ENCODE measurements at places on chromosomes 6 and 20.
A peak's percentile ranks its signal among the peaks of the same experiment; 100 is the strongest.

- no peak for DNase-seq
Measured at GRCh38 chr6:45732731-45733130, 282.9 kb downstream of the CLIC5 start.

DNA sequence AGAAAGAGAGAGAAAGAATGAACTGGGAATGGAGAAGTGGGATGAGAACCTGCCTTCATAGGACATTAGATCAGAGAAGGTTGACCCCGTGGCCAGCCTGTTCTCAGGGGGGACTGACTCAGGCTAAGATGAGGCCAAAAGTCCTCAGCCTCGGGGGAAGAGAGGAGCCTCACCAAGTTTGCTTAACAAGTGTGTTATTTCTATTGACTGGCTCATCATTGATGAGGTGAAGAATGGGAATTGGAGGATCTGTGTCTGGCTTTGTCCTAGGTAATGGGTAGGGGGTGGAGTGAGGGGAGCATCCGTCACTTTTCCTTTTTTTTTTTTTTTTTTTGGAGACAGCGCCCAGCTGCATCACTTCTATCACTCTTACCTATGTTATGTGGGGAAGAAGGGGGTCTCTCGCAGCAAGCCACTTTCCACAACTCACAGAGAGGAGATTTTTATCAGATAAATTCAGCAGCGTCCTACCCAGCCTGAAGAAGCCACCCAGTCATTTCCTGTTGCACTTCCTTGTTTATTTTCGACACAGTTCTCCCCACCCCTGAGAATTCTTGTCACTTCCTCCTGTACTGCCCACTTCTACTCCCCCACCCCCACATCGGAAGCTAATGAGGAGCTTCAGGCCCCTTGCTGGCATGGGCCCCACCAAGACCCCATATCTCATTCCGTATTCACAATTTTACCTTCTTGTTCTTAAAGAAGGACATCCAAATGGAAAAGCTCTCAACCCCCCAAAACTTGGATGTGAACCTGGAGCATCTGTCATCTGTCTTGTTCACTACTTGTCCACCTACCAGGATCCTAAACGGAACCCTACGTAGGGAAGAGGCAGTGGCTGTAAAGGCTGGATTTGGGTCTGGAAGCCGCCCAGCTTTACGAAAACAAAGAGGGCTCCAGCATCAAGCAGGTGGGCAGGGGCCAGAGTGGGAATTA lies 2.8 kb upstream of the RNASET2 start:
- DNase-seq, result no peak

- DNase-seq, result no peak
Measured at GRCh38 chr6:40671694-40672050, 84.5 kb upstream of the LRFN2 start.

DNA sequence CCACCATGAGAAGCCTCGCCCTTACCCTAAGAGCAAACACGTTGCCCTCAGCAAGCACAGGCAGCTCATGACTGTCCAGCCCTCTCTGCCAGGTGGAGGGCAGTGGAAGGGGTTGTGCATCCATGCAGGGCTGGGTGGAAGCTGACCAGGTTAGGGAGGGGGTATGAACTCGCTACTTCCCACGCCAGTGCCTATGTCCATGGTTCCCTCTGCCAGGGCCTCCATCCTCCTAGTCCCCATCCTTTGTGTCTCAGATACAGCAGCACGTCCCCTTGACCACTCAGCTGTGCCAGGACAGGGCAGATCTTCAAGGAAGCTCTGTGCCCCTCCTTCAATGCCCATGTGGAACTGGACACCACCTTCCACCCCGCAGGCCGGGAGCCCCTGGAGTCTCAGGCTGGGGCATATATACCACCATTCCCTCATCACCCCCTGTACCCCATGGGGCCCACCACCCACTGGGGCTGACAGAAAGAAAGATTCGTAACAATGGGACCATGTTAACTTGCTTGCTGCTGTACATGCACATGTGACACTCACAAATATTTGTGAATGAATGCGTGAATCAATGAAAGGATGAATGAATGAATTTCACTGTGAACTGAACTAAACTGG lies 90.7 kb downstream of the ANKRD60 start:
- DNase-seq, result no peak

GRCh38 chr6:34496103-34496685 lies 30.3 kb downstream of the PACSIN1 start:
- no peak for DNase-seq

GRCh38 chr6:158161566-158162254 lies 6.4 kb downstream of the SERAC1 start:
- no peak for DNase-seq

GRCh38 chr6:7859591-7859990 lies 51.0 kb downstream of the TXNDC5 start:
- no peak for DNase-seq

- no peak for DNase-seq
Measured at GRCh38 chr6:84052883-84053241, 19.3 kb downstream of the MRAP2 start.

- no peak for DNase-seq
Measured at GRCh38 chr6:145489583-145489982, 245.7 kb downstream of the EPM2A start.

DNA sequence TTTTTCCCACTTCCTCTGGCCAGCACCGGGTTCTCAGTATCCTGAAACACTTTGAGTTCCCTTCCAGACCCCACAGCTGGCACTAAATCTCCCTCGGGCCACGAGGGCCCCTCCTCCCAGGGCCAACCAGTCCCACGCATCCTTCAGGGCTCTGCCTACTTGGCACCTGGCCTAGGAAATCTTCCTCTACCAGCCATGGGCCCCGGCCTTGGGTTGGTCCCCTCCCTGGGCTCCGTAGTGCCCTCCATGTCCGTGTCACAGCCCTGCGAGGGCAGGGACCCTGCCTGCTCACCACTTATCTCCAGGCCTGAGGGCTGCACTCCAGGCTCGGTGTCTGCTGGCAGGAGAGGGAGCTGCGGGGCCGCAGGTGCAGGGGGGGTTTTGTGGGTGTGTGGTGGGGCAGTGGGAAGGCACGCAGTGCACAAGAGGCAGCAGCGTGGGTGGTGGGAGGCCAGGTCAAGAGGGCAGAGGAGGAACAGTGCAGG lies 48.8 kb upstream of the CDH22 start:
- DNase-seq, result no peak

GRCh38 chr20:50726955-50727791 lies 4.2 kb upstream of the PARD6B start:
- no peak for DNase-seq

GRCh38 chr6:132272776-132273175 lies 128.5 kb downstream of the MOXD1 start:
- DNase-seq, result no peak

- no peak for DNase-seq
Measured at GRCh38 chr6:22882581-22882980, 313.2 kb downstream of the HDGFL1 start.

DNA sequence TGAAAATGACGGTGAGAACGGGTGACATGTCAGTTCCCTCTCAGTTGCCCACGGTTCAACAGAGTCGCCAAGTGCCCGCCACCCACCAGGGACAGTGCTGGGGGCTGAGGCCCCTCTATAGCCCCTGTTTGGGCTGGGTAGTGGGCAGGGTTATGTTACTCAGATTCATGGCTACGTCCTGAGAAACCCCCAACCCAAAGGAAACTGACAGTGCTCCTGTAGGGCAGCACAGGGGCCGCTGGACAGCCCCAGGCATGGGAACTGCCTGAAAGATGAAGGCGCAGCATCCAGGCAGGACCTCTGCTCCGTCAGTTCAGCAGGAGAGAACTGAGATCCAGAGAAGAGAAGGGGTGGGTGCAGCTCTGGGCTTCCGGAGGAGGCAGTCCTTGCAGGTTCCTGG lies 118.9 kb upstream of the PMEPA1 start:
- DNase-seq, result no peak

DNA sequence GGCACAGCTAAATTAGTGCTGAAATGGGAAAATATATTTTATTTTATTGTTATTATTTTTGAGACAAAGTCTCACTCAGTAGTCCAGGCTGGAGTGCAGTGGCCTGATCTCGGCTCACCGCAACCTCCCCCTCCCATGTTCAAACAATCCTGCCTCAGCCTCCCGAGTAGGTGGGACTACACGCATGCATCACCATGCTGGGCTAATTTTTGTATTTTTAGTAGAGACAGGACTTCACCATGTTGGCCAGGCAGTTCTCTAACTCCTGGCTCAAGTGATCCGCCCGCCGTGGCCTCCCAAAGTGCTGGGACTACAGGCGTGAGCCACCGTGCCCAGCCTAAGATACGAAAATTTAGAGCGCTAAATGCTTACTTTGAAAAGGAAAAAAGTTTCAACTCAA lies 4.8 kb downstream of the RAB23 start:
- no peak for DNase-seq

GRCh38 chr20:49660912-49661311 lies 52.8 kb downstream of the B4GALT5 start:
- no peak for DNase-seq

DNA sequence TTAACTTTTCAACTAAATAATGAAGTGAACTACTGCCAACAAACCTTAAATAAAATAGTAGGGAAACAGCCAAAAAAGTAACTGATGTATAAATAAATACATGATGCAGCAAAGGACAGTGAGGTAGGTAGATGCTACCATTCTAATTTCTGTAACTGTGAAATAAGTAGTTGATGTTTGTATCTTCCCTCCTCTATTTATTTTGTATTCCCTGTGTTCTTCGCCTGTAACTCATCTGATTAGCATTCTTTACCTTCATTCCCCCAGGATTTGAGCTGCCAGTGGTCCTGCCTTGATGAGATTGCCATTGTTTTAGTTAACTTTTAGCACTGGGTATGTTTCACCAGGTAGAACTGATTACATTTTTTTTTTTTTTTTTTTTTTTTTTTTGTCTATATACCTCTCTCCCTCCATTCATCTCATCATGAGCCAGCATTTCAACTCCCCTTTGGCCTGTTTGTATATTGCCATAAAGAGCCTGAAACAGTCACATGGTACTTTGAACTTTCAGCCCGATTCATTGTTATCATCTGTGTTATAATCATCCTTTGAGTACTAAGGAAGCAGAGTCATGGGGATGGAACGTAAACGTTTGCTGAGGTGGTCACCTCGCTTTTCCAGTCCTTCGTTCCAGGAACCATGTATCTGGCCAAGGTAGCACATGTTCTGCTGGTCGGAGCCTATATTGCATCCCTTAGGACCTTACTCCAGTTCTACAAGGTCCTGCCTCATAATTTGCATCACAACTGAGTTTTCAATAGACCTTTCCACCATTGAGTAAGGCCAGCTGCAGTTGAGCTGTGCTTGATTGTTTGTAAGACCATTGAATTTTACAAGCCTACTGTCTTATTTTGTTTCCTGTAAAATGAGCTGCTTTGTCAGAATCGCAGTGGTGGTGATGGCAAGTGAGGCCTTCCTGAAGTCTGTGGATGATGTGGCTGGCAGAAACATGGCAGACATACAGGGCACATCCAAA lies 107.6 kb downstream of the JAG1 start:
- no peak for DNase-seq

GRCh38 chr20:54596651-54597050 lies 121.3 kb downstream of the DOK5 start:
- no peak for DNase-seq

DNA sequence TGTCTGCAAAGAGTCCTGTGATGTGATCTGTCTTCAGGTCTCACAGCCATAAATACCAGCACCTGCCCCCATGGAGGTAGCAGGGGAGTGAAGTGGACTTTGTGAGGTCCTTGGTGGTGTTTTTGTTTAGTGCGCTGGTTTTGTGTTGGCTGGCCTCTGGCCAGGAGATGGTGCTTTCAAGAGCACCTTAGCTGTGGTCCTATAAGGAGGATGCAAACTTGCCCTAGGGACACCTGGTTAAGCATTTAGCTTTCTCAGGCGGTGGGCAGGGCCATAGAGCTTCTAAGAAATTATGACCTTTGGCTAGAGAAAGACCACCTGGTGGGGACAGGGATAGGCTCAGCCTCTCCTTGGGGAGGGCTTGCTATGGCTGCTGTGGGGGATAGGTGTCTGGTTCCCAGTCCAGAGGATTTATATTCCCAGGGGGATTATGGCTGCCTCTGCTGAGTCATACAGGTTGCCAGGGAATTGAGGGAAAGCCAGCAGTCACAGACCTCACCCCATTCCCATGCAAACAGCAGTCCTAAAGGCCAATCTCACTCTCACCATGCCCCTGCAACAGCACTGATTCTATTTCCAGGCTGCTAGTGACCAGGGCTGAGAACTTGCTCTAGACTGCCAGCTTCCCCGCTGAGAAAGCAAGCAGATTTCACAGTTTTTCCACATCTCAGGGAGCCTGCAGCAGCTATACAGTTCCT lies 259.3 kb downstream of the TFAP2B start:
- no peak for DNase-seq

- no peak for DNase-seq
Measured at GRCh38 chr20:18223409-18223808, 64.9 kb upstream of the ZNF133 start.

DNA sequence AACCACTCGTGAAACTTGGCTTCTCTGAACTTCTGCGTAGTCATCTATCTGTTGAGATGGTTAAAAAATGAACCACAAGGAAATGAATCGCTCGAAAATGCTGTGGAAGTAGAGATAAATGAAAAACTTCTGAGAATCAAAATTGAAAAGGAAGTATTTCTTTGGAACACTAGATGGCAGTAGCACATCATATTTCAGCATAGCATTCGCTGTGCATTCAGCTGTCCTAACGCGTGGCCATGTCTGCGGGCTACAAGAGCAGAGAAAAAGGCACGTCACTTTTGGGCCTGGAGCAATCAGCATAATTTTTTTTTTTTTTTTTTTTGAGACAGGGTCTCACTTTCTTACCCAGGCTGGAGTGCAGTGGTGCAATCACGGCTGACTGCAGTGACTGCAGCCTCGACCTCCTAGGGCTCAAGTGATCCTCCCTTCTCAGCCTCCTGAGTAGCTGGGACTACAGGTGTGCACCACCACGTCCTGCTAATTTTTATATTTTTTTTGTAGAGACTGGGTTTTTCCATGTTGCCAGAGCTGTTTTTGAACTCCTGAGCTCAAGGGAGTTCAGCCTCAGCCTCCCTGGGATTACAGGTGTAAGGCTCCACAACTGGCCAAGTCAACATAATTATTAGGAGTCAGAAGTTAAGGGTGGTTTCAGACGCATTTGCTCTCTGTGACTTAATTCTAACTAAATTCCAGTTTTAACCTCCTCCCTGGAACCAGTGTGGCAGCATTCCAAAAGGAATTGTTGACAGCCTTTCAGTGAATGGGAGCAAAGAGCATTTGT lies 8.8 kb upstream of the PERP start:
- peak; percentile 24 for DNase-seq

DNA sequence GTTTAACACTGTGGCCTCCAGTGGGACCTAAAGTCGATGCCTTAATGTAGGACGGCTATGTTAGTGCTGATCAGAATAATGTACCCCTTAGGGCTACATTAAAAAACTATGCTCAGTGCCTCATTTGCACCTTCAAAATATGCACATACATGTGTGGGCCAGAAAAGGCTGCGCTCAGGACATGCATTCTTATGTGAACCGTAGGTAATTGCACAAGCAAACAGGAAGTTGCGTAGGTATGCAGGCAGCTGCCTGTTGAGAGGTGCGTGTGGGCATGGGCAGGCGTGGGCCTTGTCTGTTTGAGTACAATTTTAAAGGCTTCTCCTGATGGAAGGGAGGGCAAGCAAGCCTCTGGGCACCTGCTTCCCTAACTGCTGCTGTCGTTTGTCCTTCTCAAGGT lies 116.2 kb upstream of the JAG1 start:
- DNase-seq, result no peak
